Naive thymus-derived CD8-positive, alpha-beta T cell (primary cell): ENCODE measurements at places on chromosomes 11 and 22. TPM values are rescaled to one million over a fixed set of nuclear protein-coding genes. Genes with fewer than 3 reads are reported as not detected.

DNA sequence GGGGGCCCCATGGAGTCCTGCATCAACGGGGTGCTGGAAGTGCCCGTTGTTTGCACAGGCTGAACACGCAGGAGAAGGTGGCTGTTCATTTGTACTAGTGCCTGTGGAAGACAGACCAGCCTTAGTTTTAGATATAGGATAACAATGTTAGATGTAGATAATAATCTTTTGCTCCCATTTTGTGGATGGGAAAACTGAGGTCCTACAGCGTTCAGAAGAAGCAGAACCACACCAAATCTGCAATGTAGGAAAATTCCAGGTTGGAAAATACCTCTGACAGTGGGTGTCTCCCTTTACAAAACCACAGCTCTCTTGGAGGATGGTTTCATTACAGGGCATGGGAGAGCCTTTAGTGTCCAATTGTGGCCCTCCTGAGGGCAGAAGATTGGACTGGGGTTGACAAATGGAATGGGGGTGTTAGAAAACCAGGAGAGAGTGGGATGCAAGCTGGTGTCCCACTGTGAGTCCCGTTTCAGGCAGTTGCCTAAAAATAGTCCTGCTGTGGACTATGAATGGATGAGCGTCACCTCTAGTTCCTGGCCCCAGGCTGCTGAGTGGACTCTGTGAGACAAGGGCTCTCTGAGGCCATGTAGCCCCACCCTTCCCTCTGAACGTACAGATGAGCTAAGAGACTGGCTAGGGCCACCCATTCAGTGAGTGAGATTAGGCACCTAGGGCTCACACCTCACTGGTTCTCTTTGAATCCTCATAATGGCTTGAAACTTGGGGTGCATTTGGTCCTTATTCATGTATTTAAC, 508.8 kb downstream of the MN1 start:
- no peak for DNase-seq

TMEM86A gene
- total RNA-seq: 4.6 TPM

MRGPRX1 gene
- total RNA-seq: not detected

DNA sequence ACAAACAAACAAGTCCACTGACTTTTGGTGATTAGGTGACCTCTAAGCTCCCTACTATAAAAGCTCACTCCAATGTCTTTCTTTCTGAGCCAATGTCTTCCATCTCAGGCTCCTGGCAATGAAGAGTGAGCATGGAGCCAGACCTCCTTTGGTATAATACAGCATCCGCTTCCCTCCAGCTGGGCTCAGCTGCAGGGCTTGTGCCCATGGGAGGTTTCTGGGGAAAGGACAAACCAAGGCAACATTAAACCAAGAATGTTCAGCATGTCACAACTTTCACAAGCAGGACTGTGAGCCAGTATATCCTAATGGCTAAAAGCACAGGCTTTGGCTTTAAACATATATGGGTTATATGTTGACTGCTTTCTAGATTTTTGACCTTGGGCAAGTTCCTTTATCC, 58.8 kb downstream of the EHF start:
- DNase-seq: no peak
